ENCODE measurements at places on chromosomes 6 and 20.

GRCh38 chr6:2556761-2557160, 194.0 kb downstream of the MYLK4 start:
- DNase-seq, result no peak

GRCh38 chr6:2468601-2468955, 223.2 kb upstream of the GMDS start:
- no peak for DNase-seq

GRCh38 chr20:38172408-38172807, 7.3 kb upstream of the TGM2 start:
- no peak for DNase-seq

DNA sequence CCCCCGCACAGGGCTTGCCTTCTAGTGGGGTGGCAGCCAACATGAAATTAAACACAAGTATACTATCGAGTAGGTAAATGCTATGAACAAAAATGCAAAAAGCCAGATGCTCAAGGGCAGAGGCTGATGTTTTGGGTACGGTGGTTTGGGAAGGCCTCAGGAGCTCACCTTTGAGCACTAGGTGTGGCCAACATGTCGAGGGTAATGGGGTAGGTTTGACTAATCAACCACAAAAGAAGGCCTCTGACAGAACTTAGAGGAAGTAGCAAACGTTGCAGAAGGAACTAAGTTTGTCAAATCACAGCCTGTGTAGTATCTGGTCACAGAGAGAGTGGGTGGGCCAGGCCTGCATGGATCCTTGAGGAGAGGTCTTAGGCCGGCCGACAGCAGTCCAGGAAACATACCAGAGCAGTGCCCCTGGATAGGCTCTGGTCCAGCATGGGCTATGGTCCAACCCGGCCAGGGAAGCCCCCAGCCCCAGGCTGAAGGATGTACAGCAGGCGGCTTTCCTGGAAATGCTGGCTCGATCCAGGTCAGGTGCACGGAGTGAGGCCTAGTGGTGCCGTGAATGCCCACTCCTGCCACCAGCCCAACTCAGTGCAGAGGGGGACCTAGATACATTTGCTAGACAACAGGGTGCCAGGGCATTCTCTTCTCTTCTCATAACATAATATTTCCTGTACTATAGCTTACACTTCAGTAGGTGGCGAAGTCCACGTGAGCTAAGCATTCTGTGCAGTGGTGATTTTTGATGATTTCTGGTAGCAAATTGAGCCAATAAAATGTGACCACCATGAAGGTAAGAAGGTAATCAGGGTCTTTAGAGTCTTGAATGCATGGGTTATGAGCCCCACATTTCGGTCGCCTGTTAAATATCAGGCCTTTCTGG, 56.3 kb upstream of the CD93 start:
- DNase-seq, result peak; percentile 38

- DNase-seq, result no peak
Observed at GRCh38 chr6:115612796-115613479, 447.8 kb downstream of the FRK start.

DNA sequence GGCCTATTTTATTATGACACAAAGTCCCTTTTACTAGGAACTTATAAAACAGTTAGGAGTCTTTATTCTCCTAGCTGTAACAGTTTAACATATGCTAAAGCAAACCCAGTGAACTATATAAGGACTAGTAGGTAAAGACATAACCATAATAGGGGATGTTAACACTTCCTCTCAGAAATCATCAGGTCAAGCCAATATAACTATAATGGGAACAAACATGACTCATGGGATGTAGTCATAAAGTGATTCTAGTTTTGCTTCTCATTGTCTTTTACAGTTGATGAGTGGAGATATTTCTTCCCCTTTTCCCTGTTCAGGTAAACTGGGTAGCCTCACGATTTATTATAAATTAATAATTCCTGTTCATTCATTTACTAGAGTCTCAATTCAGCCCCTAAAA, 9.7 kb downstream of the PTCHD4 start:
- no peak for DNase-seq

DNA sequence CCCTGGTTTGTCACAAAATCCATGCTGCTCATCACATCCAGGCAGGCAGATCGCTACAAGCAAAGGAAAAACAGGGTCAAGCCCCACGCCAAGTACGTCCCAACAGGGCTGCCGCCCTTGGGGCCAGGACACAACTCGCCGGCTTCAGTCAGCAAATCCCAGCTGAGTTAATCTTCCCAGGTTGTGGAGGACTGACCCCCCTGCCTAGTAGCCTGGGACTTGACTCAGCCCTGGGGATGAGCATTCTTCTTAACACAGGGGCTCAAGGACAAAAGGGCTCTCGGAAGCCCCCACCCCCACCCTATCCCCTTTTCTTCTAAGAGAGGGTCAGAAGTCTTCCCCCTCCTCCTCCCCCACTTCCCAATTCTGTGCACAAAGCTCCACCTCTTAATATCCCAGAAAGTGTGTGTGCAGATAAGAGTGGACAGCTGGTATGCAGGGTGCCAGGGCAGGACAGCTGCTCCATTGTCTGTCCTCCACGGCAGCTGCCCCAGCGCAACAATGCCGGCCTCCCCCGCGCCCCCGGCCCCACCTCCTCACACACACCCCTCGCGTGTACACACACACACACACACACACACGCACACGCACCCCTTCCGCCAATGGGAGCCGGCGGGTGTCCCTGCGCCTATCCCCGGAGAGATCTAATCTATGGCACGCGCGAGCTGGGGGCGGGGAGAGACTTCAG, 4.5 kb downstream of the DLL1 start:
- no peak for DNase-seq

DNA sequence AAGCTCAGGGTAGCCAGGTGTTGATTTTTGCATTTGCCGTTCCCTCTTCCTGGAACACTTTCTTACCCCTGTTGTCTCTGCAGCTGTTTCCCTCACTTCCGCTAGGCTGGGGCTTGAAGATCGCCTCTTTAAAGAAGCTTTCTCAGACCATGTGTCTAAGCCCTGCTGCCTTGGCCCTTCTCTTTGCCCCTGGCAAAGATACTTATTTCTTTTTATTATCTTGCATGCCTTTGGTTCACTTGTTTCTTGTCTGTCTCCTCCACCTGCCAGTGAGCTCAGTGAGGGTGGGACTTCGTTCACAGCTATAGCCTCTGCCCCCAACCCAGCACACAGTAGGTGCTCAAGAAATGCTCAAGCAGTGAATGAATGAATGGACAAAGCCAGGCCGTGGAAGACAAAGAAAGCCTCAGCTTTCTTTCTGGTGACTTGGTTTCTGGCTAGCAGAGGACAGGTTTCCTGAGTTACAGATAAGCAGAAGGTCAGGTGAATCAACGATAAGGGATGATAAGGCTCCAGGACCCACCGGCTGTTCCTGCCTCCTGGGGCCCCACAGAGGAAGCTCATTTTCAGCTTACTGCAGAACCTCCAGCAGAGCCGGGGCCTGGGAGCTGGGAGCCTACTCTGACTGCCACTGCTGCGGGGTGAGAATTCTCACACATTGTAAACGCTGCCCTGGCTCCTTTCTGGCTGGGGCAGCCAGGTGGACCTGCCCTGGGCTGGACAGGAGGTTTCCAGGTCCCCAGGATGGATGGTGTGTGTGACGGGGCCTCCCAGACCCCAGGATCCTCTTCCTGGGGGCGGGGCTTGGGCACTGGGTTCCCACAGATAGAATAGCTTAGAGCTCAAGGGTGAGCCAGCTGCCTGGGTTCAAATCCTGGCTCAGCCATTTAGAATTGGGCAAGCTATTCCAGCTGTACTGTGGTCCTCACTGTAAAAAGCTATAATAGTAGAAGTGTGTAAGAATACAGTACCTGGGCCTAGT, 29.8 kb downstream of the SNAI1 start:
- no peak for DNase-seq
